BJ (cell line): ENCODE measurements at places on chromosomes 4 and X. TPM values are rescaled to one million over a fixed set of nuclear protein-coding genes. Genes with fewer than 3 reads are reported as not detected.
A peak's percentile ranks its signal among the peaks of the same experiment; 100 is the strongest.

DNA sequence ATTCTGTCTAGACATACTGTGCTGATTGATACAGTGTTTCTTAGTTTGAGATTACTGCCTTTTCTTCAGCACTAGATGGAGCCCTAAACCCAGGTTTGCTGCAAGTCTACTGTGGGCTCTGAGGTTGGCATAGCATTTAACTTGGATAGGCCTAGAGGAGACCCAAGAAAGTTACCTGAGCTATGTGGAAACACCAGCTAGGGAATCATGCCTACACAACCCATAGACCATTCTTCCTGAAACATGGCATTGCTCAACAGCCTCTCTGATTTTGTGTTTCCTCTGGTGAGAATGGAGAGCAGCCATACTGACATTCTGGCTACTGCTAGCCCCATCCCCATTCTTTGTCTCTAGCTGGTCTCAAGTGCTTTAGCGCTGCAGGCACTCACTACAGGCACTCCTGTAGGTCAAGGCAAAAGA is 287.7 kb upstream of the PCDH18 start:
- DNase-seq, result no peak

ITM2A gene
- not detected in 2 replicates for polyA plus RNA-seq

ZCCHC12 gene
- polyA plus RNA-seq, result not detected in 2 replicates

DNA sequence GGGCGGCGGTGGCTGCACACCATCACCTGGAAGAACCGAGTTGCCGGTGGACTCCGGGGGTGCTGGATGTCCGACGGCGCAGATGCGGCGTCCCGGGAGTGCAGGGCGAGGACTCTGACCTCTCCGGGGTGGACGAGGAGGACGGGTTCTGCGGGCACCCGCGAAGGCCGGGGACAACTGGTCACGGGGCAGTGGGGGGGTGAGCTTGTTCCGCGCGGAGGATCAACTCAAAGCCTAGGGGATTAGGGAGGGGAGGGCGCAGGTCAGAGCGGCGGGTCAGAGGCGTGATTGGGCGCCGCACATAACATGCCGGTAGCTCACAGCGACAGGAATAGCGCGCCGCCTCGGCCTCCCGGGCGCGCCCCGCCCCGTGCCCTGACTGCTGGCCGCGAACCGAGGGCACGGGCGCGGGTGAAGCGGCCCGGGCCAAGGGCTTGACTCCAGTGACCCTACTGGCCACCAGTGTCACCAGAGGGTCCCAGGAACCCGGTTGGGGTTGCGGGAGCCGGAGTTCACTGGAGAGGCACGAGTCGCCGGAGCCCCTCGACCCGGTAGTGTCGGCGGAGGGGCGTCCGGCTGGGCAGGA is at the start of gene KLHL34:
KLHL34 (minus strand) TSS at position 179 of the 586 bp plus-strand sequence. CDS start 542 bp downstream, outside the sequence.
- no peak for DNase-seq

- DNase-seq, result no peak
These were observed 150.3 kb downstream of the PCDH7 start for GRCh38 chr4:30870513-30870912.

FABP2 gene
- not detected in 2 replicates for polyA plus RNA-seq

DNA sequence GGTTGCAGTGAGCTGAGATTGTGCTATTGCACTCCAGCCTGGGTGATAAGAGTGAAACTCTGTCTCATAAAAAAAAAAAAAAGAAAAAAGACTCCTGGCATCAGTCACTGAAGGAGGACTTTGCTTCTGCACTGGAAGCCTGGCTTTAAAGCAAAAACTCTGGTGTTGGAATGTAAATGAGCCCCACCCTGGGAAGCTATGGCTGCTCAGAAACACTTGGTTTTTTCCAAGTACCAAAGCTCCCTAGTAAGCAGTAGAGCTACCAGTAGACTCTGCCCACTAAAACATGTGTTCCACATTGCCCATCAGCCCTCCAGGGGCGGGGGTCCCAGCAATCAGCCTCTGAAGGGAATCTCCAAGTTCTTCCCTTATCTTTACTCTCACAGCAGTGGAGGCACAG is 154.4 kb downstream of the SHROOM3 start:
- DNase-seq, result peak; percentile 75

DNA sequence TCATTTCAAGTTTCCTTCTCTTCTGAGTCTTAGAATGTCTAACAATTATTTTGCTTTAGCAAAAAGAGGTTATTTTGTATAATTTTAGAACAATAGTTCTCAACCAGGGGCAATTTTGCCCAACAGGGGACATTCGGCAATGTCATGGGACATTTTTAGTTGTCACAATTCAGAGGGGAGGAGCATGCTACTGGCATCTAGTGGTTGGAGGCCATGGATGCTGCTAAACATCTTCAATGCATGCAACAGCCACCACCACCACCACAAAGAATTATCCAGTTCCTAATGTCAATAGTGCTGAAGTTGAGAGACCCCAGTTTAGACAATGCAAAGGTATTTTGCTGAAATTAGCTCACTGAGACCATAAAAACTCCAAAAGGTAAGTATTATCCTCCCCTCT is 122.5 kb downstream of the ARHGAP6 start:
- DNase-seq, result no peak

DNA sequence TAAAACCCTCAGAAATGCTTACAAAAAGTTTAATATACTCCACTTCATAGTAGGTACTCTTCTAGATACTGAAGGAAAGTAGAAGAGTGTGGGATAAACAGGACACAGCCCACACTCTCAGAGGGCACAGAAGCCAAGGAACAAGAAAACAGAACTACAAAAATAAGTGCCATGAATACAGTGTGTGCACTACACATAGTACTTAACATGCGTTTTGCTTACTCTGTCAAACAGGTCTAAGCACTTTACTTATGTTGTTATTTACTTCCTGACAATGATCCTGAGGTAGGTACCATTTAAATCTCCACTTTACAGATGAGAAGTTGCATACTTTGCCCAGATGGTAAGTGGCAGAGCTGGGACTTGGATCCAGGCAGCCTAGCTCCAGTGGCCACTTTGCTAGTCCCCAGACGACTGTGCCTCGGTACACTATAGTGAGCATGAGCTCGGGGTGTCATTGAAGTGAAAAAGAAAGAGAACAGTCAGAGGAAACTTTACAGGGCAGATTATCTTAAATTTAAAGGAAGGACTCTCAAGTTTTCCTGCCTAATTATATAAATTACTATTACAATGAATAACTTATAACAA is 120.3 kb downstream of the BANK1 start:
- no peak for DNase-seq

- DNase-seq, result no peak
These were observed 42.5 kb downstream of the FAAH2 start for GRCh38 chrX:57329008-57329407.

DNA sequence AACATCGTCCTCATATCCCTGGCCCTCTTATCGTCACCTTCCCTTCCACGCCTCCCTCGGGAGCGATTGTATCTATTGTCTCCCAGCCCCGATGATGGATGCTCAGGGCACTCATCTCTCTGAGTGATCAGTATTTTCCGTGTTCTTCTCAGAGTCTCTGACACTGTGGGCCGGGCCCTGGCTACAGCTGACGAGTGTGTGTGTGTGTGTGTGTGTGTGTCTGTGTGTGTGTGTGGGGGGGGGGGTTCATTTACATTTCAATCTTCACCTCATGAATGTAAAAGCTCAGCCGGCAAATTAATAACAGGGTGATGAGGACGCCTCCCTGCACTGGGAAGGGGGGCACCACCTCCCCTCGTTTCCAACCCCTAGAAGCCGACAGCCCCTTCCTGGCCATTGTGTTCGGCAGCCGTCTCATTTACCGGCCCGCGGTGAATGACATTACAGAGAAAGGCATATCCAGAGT is 159.5 kb downstream of the SHOX start:
- no peak for DNase-seq

- no peak for DNase-seq
These were observed 174.6 kb downstream of the SOWAHB start for GRCh38 chr4:76723373-76723772.

DNA sequence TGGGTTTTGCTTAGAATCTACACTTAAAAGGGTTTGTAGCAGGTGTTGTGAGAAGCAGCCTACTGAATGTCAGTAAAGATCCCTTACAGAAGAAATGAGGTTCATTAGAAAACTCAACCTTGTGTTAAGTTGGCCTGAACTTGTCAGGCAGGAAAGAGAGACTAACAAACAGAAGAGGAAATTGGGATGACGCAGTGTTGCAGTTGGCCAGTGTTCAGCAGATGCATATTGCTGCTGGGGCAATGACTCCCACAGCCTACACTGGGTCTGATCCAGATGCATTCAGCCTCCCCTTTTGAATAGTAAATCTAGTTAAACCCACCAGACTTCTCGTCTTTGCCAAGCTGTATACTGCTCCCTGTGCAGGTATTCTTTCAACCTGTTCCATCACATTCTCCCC is 409.4 kb downstream of the UBE2NL start:
- no peak for DNase-seq

WDR17 gene
- polyA plus RNA-seq, result 0.10 and 0.15 TPM in 2 replicates

DNA sequence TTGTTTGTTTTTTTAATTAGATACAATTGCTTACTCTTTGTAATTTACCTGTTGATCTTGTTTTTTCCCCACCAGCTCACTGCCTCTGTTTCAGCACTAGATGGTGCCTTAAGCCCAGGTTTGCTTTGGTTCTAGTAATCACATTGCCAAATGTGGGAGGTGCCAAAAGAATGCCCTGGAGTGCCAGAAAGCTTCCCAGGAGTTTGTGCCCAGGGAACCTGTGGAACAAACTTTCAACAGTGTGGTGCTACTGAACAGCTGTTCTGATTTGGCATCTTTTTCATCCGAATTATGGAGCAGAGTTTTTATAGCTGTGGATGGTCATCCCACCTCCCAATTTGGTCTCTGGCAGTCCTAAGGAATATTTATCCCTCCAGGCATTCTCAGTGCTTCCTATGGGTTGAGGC is 1000.7 kb downstream of the STIM2 start:
- no peak for DNase-seq

FANCB gene
- 0.78 and 1.9 TPM in 2 replicates for polyA plus RNA-seq

DNA sequence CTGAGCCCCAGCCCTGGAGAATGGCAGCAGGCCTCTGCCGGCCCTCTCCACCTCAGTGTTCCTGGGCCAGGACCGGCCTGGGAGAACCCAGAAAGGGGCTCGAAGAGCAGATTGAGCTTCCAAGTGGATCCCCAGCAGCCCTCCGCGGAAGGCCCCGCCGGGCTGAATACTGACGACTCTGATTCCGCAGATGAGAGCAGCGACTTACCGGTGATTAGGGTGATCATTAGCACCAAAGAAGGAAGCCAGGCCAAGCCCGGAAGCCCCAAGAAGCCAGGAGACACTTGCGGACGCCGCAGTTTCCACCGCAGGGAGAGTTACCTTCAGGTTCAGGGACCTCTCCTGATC is 876 bp downstream of the LOC101059915 start:
- DNase-seq, result no peak

GRCh38 chrX:154596290-154596929 is 11.5 kb downstream of the CTAG1A start:
- peak; percentile 61 for DNase-seq

GRCh38 chr4:78846258-78846657 is 70.1 kb downstream of the BMP2K start:
- no peak for DNase-seq

GRCh38 chr4:78734441-78735162 is 41.5 kb upstream of the BMP2K start:
- no peak for DNase-seq

DNA sequence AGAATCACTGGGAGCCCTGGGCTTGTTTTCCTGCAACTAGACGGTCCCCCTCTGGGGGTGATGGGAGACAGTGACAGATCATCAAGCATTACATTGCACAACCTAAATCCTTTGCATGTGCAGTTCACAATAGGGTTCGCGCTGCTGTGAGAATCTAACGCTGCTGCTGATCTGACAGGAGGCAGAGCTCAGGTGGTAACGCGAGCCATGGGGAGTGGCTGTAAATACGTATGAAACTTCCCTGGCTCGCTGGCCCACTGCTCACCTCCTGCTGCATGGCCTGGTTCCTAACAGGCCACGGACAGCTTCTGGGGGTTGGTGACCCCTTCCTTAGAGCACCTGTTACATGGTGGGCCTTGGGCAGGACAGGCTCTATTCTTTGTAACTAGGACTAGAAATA is 10.4 kb downstream of the PAQR3 start:
- DNase-seq, result no peak

- DNase-seq, result no peak
These were observed 75.7 kb downstream of the CPEB2 start for GRCh38 chr4:15077969-15078368.

OPHN1 gene
- 4.0 and 5.9 TPM in 2 replicates for polyA plus RNA-seq

GRCh38 chr4:16508968-16509367 is 282.7 kb upstream of the TAPT1 start:
- DNase-seq, result no peak

DNA sequence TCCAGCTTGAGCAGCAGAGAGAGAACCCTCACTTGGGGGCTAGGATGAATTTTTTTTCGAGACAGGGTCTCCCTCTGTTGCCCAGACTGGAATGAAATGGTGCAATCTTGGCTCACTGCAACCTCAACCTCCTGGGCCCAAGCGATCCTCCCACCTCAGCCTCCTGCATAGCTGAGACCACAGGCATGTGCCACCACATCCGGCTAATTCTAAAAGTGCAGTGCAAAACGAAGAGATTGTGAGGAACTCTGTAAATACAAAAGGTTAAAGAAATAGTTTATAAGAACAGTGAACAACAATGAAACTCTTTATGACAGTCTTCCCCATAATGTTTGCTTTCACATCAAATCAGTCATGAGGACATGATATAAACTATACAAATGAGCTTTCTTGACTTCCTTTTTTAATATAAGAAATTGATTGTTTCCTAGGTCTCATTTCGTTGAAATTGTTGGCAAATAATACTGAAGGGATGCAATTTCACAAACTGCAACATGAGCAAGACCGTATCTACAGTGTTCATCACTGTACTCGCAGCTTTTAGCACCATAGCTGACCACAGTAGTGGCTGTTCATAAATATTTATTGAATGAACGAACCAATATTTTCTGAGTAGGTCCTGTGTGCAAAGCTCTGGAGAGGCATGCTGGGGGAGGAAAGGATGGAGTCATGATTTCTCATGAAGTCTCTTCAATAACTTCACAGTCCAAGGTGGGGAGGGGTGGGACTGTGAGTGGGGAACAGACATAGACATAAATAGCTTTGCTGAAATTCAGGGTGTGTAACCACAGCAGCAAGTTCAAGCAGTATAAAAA is 116.1 kb downstream of the SHROOM3 start:
- no peak for DNase-seq

DNA sequence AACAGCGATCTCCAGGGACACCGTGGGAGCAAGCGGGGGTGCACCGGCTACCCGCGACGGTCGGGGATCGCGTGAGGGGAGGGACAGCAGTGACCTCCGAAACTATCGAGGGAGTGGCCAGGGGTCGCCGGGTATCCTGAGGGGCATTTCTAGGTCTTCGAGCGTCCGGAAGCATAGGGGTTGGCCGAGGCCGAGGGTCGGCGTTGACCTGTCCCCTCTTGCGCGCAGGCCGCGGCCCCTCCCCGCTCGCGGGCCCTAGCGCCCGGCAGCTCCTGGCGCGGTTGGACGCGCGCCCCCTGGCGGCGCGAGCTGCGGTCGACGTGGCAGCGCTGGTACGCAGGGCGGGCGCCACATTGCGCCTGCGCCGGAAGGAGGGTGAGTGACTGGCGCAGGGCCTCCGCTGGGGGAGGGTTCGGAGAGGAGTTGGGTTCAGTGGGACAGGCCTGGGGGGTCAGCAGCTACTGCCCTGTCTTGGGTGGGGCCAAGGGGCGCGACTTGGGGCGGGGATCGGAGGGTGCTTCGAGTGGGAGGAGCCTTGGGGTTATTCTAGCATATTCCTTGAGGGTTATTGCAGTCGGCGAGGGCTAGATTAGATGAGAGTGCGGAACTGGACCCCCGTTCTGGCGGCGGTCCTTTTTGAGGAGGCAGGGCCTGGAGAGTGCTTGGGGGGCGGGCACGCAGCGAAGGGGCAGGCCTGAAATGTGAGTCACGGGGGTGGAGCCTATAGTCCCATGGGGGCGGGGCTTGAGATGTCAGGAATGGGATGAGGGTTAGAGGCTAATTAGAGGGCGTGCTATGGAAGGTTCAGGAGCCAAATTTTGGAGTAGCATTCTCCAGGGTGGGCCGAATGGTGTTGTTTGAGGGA is 1.2 kb downstream of the MAGIX start:
- DNase-seq, result peak; percentile 20

- DNase-seq, result no peak
These were observed 35.6 kb upstream of the CDKN2AIP start for GRCh38 chr4:183408796-183409195.
